ENCODE measurements at places on chromosomes 5 and 9.

GRCh38 chr5:58482536-58482935 lies 8.7 kb upstream of the GAPT start:
- DNase-seq = no peak

- no peak for DNase-seq
These were observed 124.1 kb upstream of the KCNN2 start for GRCh38 chr5:114237766-114238165.

DNA sequence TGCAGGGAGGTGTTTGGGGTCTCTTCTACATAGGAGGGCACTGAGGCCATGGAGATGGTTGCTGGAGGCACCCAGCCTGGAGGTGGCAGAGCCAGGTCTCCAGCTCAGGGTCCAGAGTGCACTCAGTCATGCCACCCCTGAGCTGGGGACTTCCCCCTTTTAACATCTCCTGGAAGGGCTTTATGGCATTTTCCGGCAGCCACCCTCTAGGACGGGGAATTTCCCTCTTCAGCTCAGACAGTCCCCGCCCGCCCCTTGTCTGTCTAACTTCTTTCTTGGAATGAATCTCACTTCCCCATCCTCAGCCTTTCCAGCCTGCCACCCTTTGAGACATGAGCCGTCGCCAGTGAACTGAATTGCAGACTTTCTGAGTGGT lies 49.9 kb downstream of the COL15A1 start:
- no peak for DNase-seq

DNA sequence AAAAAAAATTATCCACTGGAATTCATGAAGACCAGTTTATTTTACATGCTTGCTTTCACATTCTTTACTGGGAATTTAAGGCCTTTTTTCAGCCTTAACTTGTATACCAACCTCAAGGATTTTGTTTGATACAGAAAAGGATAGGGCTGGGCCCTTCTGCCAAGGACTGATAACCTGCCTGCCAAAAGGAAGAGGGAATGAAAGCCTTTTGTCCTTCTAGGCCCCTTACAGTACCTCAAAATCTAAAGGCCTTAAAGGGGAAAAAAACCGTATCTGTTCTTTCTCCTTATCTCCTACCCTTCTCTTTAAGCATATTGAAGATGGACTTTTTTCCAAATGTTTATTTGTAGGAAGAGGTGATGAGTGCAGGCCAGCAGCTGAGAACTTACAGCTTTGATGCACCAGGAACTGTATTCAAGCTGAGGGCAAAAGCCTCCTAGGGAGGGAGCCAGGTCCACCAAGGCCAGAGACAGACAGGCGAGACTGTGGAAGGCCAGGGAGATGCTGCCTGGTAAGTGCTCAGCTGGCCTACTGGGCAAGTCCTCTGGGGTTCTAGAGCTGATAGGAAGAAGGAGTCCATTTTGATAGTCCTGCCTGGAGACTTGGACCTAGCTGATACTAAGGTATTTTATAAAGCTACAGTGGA lies 31.8 kb downstream of the FAXDC2 start:
- DNase-seq = no peak

DNA sequence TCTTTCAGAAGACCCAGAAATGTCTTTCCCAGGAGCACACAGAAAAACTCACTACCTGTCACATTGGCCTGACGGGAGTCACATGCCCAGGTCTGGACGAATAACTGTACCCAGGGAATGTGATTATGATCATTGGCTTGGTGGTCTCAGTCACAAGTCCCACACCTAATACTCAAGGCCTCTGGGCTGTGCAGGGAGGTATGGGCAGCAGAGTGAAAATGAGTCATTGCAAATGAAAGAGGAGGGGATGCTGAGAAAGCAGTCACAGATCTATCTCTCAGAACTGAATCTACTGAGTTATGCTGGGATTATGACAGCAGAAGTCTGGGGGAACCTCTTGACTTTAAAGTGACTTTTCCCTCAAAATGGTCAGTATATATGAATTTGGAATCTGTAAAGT lies 36.9 kb downstream of the SGCD start:
- DNase-seq = no peak

Data from NCI-H510A (cell line).